ENCODE measurements at places on chromosomes 1 and 21.

DNA sequence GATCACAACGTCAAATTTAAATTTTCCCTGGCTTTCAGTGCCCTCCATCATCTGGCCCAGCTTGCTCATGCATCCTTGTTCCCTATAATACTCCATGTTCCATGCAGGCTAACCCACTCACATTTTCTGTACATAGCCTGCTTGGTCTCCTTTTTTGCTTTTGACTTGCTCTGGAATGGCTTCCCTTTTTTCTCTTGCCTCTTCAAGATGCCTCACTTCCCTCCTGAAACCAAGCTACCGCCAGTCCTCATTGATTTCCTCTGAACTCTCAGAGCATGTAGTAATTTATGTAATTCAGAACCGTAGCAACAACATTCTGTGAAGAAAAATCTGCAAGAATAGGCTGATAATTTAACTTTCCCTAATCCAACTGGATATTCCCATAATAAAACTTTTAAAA, 10.3 kb downstream of the CAP1 start:
- no peak for DNase-seq

DNA sequence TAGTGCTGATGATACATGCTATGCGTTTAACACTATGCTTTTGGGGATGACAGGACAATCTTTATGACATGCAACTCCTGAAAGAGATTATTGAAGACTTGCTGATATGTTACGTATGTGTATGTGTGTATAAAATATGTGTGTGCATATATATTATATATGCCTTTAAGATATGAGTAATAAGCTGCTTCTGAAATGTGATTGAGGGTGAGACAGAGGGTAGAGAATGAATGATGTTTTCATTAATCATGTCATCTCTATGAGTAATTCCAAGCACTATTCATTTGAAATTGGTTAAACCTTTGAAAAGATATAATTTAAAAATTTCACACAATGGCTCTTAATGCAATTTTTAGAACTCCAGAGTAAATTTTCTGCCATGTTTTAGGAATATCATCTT, 5.8 kb downstream of the BCL9 start:
- DNase-seq: no peak

DNA sequence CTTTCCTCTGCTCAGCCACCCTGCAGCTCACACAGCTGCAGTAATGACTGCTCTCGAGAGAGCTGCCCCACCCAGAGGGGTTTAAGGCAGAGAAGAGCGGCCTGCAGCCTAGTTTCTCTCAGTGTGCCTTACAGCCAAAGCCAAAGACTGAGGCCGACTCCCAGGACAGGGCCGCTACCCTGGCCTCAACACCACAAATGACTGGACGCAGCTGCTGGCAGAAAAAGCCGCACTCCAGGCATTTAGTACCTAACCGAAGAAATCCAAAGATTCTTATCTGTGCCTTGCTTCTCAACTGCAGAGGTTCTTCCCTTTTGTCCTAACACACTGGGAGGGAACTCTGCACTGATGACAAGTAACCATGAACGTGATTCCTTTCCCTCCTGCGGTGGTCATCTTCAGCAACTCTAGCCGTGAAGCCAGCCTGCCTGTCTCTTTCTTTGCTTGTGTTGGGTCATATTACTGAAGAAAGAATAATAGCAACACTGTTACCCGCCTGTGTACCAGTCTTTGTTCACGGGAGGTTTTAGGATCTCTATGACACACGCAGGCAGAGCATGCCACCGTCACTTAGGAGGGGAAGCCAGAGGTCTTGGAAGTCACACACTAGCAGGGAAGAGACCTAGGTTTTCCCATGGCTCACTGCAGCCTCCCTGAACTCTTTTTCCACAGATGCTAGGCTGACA, 202.7 kb downstream of the RHOU start:
- DNase-seq: no peak

DNA sequence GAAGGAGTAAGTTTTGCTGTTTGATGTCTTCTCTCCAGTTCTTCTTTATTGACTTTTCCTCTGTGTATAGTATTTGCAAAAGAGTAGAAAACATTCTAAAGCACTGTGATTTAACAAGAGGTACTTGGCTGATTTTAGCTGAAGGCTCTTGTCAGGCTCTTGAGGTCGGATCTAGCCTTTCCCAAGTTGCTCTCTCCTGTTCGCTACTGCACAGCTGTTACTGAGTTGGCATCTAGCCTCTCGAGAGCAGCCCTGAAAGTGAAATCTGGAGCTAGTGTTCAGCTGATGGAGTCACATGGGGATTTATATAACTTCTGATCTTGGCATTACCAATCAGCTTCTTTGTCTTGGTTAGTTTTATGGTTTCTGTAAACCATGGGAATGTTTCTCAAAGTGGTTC, 193.1 kb downstream of the RYR2 start:
- DNase-seq: peak; percentile 61

DNA sequence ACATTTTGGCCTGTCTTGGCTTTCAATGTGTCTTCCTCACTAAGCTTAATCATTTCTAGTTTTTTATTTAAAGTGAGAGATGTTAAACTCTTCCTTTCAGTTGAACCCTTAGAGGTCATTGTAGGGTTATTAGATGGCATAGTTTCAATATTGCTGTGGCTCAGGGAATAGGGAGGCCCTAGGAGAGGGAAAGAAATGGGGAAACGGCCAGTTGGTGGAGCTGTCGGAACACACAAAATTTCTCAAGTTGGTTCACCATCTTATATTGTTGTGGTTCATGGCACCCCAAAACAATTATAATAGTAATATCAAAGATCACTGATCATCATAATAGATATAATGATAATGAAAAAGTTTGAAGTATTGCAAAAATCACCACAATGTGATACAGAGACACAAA, 31.4 kb upstream of the KAZN start:
- no peak for DNase-seq
